ENCODE measurements at places on chromosomes 2 and 18.

DNA sequence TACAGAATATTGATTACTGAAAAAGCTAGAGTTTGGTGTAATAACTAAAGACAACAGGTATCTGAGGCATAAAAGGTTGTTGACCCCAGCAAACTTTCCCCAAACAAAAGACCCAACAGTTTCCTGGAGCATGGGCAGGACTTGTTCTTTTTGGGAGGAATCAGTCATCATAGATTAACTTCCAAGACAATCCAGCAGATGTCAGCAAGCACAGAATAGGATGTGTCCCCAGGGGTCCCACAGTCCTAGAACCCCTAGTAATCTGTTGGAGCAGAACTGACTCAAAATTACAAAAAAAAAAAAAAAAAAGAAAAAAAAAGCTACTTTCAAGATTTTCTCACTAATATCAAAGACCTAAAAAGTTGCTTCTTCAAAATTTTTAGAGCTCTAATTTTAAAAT lies 564.7 kb upstream of the SLC39A10 start:
- DNase-seq, result no peak

GRCh38 chr2:220708366-220708765 lies 863.7 kb downstream of the EPHA4 start:
- peak; percentile 37 for DNase-seq

DNA sequence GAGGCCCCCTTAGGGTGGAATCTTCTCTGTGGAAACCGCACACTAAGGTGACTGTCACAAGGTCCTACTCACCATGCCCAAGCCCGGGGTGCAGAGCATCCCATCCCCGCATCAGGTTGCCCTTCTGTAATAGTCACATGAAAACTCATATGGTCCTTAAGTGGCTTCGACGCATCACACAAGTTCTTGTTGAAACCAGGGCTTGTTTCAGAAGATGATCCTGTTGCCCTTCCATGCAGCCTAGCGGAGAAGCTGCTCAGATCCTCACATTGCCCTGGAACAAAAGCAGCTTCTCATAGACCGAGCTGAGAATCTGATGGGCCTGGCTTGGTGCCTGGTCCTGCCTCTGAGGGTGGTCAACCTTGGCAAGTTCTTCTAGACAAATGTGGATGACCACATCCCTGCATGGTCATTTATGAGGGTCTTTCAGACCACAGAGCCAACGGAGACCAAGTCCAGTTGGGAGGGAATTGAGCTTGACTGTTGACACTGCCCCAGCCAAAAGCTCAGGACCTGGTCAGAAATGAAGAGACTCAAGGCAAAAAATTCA lies 54.1 kb downstream of the PDCL3 start:
- no peak for DNase-seq

- no peak for DNase-seq
Measured at GRCh38 chr2:112709703-112710102, 11.1 kb upstream of the NT5DC4 start.

DNA sequence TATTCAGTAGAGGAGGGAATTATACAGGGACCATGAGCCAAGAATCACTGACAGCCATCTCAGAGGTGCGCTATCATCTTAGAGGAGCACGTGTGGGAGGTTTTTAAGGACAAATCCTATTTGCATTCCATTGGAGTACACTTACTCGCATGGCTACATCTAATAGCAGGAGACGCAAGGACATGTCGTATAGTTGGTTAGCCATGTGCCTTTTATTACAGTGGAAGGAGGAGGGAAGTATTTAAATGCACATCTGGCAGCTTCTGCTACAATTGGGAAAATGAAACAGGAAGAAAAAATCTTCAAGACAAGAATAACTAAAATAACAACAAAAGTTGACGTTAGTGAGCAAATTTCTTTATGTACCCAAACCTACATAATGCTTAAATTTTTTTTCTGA lies 86.5 kb upstream of the UGP2 start:
- no peak for DNase-seq

- DNase-seq, result no peak
Measured at GRCh38 chr2:181846399-181847197, 44.9 kb upstream of the ITPRID2 start.

DNA sequence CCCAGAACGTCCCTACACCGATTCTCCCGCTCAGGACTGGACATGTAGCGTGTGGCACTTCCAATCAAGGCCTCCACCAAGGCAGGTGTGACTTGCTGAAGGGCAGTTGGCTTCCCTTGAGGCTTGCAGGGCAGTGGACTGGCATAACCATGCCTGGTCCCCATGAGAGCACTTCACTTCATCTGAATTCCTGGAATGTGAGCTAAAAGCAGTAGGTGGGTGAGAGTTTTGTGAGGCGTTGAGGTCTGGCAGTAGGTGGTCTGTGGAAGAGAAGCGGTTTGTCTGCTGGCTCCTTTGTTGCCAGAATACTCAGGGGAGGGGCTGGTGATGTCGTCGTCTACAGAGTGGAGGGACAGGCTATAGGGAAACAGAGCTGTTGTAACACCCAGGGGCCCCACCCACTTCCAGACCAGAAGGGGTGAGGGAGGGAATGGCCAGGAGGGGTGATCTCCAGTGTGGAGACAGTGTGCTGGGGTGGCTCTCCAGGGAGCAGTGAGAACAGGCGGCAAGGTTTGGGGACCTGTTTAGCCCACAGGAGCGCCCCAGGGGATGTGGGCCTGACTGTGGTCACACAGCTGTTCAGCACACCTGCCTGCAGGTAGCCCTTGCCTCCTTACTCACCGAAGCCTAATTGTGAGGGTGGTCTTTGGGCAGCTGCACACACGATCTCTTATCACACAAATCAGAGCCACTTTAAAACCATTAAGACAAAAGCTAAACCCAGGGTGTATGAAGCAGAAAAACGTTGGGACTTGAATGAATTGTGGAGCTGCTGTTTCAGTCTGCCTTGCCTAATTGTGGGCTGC lies 21.5 kb upstream of the ALKAL2 start:
- DNase-seq, result no peak

- no peak for DNase-seq
Measured at GRCh38 chr2:154452906-154453493, 245.5 kb upstream of the KCNJ3 start.

GRCh38 chr2:96509847-96510230 lies 4.7 kb upstream of the NEURL3 start:
- no peak for DNase-seq

DNA sequence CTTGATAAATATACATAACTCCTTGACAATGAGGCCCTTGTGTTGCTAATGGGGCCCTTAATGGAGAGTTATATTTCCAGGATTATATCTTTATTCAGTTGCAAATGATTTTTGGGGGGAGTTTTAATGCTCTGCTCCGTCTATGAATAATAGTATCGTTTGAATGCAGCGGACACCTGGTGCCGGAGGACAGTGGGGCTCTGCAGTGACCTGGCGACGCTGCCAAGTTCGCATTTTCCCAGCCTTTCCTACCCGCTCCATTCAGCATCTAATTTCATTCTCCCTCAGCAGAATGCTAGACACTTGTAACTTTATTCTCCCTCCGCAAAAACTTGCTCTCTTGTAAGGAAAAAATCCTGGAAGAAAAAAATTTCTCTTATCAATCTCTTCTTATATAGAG lies 257.6 kb upstream of the SALL3 start:
- DNase-seq, result peak; percentile 47

All from Ammon's horn (tissue), 1 donor.